Activated naive CD4-positive, alpha-beta T cell (primary cell): ENCODE measurements at places on chromosomes 3 and 15.

GRCh38 chr3:115615001-115615814, 8.1 kb upstream of the GAP43 start:
- DNase-seq: no peak

- no peak for DNase-seq
Observed at GRCh38 chr3:109819734-109820133, 482.4 kb upstream of the DPPA4 start.

DNA sequence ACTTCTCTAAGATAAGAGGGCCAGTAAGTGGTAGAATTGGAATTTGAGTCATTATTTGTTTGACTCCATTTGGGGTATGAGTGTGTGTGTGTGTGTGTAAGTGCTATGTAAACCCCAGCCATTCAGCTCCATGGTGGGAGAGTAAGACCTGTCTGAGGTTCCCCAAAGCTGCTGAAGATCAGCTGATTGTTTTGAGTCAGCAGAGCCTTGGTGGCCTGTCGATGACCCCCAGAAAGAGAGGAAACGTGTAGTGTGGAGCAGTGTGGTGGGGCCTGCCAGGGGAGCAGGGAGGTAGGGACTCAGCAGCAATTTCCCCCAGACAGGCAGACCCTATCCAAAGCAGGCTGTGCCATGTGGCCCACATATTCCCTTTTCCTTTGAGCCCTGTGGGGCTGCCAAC, 5.3 kb downstream of the DVL3 start:
- no peak for DNase-seq

DNA sequence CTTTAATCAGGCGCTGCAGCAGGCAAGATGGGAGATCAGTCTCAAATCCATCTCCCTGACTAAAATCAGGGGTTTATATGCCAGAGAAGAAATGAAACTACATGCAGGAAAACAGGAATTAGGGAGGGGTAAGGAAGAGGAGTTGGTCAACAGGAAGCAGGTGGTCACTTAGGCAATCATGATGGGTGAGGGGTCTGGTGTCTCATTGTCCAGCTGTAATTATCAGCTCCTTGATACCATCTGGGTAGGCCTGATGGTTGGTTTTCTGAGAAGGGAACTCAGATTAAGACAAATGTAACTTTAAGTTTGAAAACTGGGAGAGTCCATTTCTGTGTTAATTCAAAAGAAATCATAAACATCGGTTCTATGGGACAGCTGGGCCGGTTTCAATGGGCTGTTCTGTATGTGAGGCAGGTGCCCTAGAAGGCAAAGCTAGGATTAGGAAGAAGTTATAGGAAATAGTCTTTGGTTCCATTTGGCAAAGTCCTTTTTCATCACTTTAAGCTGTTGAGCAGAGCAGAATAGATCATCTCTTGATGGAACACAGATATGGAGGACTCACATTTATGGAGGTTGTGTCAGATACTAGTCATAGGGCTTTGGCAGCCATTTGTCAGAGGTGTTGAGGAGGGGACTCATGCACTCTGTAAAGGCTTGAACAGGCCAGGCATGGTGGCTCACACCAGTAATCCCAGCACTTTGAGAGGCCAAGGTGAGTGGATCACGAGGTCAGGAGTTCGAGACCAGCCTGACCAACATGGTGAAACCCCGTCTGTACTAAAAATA, 149.4 kb downstream of the VGLL4 start:
- DNase-seq: no peak
